ENCODE measurements at places on chromosomes 1 and 21. TPM values are rescaled to one million over a fixed set of nuclear protein-coding genes. Genes with fewer than 3 reads are reported as not detected.

S100A16 gene
- total RNA-seq: 406 TPM

C1orf50 gene
- total RNA-seq: 8.2 TPM

PUM1 gene
- total RNA-seq: 185 TPM

ATPAF1 gene
- 36.8 TPM for total RNA-seq

TRIM17 gene
- 1.5 TPM for total RNA-seq

SLC22A15 gene
- total RNA-seq: 3.5 TPM

UBL4B gene
- total RNA-seq: not detected

TNNT2 gene
- 0.69 TPM for total RNA-seq

SLC27A3 gene
- 5.0 TPM for total RNA-seq

CDC20 gene
- 2.1 TPM for total RNA-seq

ROR1 gene
- total RNA-seq: 16.5 TPM

CD5L gene
- not detected for total RNA-seq

RNF186 gene
- total RNA-seq: 0.05 TPM

C1orf116 gene
- 16.3 TPM for total RNA-seq

Data from renal cortical epithelial cell (primary cell).